Stimulated activated CD8-positive, alpha-beta memory T cell treated with anti-CD3 and anti-CD28 coated beads, Interleukin-2, amount 100 ng/mL, for 1 hour (primary cell): ENCODE measurements at places on chromosomes 13 and 19.

- no peak for DNase-seq
Observed at GRCh38 chr19:53432088-53432661, 391 bp downstream of the ZNF761 start.

DNA sequence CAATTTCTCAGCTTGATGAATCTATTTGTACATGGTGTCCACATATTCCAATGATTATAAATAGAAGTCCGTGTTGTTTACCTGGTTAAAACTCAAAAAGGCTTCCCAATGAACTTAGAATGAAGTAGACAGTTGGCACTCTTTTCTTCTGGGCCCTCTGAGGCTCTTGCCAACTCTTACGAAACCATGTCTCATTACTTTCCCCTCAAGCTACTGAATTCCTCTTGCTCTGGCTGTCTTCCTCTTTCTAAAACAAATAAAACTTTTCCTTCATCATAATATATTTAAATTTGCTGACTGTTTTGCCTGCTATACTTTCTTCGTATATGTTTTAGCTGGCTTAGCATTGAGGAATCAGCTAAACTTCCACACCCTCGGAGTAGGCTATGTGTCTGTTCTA is 139.7 kb downstream of the SLITRK6 start:
- no peak for DNase-seq

- no peak for DNase-seq
Observed at GRCh38 chr19:35194012-35194984, 34.2 kb downstream of the FAM187B start.

- DNase-seq = peak; percentile 34
Observed at GRCh38 chr19:4115050-4115817, 8.7 kb downstream of the MAP2K2 start.

- DNase-seq = no peak
Observed at GRCh38 chr13:90205911-90206310, 1141.6 kb upstream of the MIR17HG start.

GRCh38 chr19:41923045-41923788 is 5.0 kb downstream of the ERFL start:
- DNase-seq = no peak
